ENCODE measurements at places on chromosomes 5 and 9.

DNA sequence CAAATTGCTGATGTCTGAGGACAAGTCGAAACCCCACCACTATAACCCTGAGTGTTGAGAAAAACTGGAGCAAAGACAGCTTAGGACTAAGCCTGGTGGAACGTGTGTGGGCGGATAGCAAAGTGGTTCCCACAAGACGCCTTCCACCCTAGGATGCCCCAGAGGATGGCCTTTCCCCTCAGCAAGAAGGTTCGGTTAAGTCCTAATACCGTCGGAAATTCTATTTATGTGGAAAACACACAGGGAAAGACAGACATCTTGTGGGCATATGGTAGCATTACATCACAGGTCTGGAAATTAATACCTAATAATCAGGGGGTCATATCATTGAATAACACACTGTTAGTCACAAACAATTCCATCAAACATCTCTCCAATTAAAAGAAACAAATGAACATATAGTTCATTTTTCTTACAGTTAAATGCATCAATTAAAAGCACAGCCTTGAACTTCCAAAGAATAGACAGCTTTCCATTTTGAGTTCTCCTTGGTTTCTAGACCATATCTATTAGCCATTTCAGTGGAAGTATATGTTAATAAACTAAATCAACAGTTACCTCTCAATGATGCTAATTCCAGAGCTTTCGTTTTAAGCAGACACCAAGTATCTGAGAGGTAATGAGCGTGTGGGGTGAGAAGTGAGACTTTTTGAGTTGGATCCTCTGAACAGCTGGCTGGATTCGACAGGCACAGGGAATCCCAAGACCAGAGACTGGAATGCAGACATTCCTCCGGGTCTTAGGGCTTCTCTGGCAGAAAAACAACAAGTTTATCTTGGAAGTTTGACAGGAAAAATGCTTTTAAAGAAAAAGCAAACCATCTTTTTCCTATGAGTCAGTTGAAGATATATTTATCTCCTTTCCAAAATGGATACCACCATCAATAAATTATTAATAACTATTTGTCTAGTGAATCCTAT, 2.9 kb upstream of the ICE1 start:
- peak; percentile 38 for DNase-seq

GRCh38 chr5:22928821-22929482, 75.8 kb upstream of the CDH12 start:
- DNase-seq = peak; percentile 9

DNA sequence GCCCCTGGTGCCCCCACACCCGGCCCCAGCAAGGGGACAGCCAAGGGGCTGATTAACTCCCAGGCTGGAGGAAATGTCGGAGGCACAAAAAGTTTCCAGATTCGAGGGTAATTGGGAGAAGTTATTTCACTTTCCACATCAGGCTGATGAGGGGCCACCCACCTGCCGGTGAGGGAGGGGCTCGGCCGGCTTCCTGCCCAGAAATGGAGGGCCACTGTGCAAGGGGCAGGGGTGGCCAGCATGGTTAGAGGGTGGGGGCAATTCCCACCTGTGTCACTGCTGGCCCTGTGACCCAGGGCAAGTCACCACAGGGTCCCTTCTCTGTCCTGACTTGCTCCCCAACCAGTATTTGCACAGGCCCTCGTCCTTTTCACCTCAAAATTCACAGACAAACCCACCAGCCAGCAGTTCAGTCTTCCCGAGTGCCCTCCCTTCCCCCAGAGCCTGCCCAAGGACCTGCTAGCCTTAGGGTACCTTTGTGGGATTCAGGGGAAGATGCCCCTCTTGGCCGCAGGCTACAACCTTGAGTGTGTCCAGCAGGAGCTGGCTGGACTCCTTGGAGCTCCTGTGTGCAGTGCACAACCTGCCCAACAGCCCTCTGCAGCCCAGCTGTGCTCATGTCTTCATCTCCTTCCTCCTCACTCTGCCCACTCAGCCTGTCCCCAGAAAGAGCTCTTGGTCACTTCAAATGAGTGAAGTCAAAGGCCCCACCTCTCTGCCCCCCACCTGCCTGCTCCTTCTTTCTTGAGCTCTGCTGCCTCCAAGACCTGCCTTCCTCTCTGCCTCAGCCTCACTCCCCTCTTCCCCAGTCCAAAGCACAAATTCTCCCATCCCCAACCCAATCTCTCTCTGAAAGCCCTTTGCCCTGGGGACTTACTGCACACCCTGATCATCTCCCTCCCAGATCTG, 130.5 kb downstream of the BARX1 start:
- peak; percentile 3 for DNase-seq

- no peak for DNase-seq
These were observed 474.5 kb downstream of the ZSWIM6 start for GRCh38 chr5:61806491-61807020.

DNA sequence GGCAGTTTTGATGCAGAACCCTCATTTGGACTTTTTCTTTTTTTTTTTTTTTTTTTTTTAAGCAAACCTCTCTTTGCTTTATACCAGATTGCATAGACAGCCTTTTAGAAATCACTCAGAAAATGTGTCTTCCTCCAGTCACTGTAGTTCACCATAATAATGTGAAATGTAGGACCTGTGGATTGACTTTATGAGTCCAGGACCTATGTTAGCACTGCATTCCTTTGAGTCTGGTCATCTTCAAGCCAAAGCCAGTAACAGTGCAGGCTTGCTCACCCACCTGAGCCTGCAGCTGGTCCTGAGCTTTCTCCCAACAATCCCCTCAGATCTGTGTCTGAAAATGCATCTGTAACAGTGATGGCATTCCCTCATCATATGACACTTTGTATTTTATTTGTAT, 110.7 kb upstream of the NFIL3 start:
- no peak for DNase-seq

DNA sequence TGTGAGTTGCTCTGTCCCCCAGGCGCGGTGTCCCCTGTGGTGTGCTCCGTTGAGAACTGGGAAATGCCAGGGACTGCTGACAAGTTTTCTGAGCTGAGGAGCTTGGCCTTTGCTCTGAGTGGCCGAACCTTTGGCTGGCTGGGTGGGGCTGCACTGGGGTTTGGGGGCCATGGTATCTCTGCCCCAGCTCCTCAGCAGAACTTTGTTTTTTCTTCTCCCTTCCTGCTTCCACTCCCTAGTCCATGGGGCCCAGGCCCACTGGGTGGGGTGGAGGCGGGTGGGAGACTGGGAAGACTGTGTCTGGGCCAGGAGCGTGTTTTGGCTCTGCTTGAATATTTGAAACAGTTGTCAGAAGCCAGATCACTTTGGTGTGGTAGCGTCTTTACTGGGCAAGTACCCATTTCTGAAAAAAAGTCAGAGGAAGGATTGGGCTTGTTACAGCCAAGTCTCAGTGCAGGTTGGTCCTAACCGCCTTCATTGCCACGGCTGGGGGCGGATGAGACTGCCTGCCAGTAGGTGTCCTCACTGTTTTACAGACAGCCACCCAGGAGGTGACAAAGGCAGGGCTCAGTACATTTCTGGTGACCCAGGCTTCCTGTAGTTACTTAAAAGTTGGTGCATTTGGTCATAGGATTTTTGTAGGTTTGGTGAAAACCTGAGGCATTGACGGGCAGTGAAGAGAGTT, 92.7 kb downstream of the DAB2IP start:
- peak; percentile 58 for DNase-seq
